ENCODE measurements at places on chromosomes 13 and 19.
A peak's percentile ranks its signal among the peaks of the same experiment; 100 is the strongest.

GRCh38 chr13:89324582-89324981, 1653.4 kb downstream of the SLITRK5 start:
- no peak for DNase-seq

GRCh38 chr19:13212759-13213330, 62.6 kb downstream of the IER2 start:
- peak; percentile 53 for DNase-seq

DNA sequence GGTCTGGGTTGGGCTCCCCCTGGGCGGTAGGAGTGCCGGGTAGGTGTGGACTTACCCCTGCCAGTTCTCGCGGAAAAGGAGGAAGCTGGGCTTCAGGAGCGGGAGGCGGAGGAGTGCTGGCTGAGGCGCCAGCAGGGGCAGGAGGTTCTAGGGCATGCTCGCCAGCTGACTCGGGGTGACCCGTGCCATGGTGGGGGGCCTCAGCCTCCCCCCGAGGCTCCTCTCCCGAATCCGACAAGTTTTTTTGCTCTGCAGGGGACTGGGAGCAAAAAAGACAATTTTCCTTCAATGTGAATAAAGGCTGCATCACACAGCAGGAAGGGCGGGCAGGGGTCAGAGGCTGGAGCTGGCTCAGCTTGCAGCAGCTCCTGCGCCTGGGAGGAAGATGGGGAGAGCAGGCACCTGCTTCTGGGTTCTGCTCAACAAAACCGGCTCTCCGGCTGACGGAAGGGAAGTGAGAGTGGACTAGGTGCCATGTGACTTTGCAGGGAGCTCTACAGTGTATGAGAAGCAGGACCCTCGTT, 26.5 kb downstream of the RANBP3 start:
- DNase-seq, result no peak

DNA sequence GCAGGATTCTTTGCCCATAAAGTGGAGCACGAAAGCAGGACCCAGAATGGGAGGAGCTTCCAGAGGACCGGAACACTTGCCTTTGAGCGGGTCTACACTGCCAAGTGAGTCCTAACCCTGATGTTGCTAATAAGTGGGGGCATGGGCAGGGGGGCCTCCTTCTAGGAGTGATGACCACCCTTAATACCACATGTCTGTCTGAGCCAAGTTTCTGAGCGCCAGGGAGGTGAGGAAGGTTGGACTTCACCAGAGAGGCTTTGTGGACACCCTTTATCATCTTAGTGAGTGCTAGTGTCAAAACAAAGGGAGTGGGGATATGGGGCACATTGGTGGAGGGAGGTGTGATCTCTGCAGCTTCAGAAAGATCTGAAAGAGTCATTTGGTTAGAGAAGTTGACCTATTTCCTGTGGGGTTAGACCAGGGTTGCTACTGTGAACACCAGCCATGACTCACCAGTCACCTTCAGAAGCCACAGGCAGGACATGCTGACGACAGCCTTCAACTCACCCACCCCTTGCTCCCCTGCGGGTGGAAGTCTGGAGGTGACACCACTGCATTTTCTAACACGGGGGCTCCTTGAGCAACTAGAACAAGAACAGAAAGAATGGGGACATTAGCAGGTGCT, 8.8 kb downstream of the ALOX5AP start:
- peak; percentile 71 for DNase-seq

DNA sequence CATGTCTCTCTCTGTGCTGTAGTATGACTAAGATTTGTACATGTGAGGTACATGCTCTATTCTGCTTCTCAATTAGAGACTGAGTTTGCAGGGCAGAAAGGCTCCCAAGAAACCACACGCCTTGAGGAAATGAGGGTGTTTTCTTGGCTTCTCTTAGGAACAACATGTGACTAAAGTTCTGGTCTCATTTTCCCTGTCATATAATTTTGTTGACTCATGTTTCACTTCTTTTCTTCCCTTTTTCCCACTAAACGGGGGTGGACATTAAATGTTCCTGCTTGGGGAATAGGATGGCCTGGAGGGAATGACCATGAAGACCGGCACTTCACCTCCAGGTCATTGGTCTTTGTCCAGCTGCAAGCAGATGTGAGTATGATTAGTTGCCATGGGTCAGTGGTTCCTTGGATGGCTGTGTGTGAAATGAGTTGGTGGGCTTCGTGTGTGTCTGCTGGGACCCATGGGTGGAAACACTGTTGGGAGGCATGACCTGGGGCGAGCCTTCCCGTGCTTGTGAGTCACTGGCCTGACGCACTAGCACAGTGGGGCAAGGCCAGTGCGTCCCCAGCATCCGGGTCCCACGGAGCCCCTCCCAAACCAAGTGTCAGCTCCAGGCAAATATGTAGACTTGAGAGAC, 56.6 kb downstream of the COL4A1 start:
- DNase-seq, result no peak

GRCh38 chr13:40420160-40420740, 246.2 kb downstream of the FOXO1 start:
- DNase-seq, result no peak

DNA sequence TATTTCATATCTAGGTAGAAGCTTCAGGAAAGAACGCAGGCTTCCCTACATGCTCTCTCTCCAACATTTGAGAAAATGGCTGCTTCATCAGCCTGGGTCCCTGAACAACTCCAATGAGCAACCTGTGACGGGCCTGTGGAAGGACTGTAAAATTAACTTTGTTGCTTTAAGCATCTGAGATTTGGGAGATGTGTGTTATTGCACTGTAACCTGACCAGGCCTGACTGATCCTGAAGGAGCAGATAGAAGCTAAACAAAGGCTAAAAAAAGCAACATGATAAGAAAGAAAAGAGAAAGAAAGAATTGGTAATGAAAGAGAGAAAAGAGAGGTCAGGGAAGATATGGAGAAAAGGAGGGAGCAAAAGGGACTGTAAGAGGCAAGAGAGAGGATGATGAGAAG, 77.1 kb upstream of the MBNL2 start:
- DNase-seq, result no peak

GRCh38 chr19:42051166-42052115, 18.6 kb downstream of the GRIK5 start:
- DNase-seq, result no peak

- DNase-seq, result no peak
Observed at GRCh38 chr19:51195316-51195586, 29.6 kb upstream of the CD33 start.
